M059J (cell line): ENCODE measurements at places on chromosomes 7 and 10.
A peak's percentile ranks its signal among the peaks of the same experiment; 100 is the strongest.

- peak; percentile 33 for DNase-seq
Observed at GRCh38 chr7:143416565-143417149, 8.0 kb upstream of the EPHA1 start.

DNA sequence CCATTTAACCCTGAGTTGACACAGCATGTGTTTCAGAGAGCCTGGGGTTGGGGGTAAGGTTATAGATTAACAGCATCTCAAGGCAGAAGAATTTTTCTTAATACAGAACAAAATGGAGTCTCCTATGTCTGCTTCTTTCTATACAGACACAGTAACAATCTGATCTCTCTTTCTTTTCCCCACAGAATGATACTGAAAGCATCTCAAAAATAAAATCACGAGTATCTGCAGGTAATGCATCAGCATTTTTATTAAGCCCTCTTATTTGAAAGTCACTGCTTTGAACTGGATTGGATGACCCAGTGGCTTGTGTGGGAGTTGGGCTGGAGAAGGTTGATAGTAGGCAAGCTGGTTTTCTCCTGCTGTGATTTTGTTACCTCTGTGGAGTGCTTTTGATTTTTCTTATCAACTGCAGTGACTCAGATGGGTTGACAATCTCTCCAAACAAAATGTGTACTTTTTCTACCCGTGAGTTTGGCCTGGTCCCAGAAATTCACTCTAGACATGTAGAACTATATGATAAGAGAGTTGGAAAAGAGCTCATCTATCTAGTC lies 253.5 kb upstream of the PRKCQ start:
- DNase-seq: no peak

DNA sequence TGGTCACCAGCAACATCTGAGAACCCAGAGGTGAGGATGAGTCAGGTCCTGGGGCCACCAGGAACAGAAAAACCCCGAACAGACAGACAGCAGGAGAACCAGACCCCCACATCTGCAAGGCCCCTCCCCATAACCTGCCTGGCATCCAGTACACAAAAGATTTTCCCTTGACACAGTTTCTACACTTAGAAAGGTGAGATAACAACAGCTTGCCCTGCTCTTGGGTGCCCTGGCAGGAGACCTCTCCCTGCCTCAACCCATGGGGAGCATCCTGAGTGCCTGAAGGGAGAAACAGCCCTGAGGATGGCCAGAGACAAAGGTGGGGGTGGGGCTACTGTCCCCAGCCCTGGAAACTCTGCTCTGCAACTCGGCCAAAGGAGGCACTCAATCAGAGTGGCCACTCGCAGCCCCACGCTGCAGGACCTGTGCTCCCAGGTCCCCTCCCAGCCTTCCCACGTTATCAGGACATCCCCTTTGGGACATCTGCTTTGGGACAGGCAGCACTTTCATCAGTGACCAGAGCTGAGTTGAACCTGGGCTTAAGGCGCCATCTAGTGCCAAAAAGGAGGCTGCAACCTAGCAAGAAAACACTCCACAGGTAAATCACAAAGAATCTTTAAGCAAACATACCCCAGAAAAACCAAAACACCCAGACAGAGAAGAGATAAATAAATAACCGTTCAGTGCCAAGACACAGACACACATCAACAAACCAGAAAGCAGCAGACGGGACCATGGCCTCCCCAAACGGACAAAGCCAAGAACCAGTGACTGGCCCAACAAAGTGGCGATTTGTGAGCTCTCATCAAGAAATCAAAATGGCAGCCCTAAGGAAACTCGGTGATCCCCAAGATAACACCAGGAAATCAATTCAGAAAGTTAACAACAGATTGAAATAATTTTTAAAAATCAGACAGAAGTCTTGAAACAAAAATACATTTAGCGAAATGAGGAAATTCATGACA lies 233.7 kb downstream of the PTPRN2 start:
- DNase-seq: no peak

DNA sequence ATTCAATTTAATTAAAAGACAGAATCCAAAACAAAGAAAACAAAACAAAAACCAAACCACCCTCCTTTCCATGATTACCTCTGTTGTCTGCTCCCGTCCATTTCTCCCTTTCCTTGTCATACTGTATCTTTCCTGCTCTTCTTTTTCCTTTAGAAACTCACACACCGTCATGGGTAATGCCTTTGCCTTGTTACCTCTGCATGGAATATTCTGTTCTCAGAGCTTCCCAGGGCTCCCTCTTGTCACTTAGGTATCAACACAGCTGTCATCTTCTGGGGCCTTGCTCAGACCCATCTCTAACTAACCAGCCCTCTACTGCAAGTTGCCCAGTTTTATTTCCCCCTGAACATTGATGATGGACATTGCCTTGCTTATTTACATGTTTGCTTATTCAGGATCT lies 30.2 kb upstream of the GIMAP8 start:
- no peak for DNase-seq

- DNase-seq: no peak
Observed at GRCh38 chr7:95238252-95238943, 85.9 kb downstream of the PON1 start.

DNA sequence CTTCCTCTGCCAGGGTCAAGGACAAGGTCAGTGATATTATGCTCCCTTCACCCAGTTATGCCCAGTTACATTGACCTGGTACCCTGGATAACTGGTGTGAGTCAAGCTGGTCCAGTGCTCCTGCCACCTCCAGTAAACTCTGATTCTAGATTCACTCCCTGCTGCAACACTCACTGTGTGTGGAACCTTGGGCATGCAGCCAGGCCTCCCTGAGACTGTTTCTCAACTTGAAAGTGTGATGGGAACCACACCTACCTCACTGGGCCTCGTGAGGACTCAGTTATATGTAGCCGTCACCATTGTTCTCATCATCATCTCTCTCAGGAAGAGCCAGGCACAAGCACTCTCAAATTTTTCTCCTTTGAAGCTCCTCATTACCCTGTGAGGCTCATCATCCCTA lies 935 bp upstream of the ZNF736 start:
- DNase-seq: no peak

DNA sequence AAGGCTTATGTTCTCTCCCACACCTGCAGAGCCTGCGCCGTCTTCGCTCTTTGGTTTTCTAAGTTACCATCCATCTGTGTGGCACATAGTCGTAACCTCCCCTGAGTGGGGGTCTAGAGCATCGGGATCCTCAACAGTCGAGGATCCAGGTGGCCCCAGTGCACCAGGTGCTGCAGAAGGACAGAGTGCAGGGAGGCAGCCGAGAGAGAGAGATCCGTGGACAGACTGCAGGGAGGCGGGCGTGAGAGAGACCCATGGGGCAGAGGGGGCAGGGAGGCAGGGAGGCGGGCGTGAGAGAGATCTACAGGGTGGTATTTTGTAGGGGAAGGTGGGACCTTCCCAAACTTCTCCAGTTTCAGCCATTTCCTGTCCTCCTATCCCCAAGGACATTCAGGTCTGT lies 42.3 kb downstream of the PFKP start:
- no peak for DNase-seq
